Omental fat pad (tissue), 4 donors: ENCODE measurements at places on chromosomes 2 and 18.

DNA sequence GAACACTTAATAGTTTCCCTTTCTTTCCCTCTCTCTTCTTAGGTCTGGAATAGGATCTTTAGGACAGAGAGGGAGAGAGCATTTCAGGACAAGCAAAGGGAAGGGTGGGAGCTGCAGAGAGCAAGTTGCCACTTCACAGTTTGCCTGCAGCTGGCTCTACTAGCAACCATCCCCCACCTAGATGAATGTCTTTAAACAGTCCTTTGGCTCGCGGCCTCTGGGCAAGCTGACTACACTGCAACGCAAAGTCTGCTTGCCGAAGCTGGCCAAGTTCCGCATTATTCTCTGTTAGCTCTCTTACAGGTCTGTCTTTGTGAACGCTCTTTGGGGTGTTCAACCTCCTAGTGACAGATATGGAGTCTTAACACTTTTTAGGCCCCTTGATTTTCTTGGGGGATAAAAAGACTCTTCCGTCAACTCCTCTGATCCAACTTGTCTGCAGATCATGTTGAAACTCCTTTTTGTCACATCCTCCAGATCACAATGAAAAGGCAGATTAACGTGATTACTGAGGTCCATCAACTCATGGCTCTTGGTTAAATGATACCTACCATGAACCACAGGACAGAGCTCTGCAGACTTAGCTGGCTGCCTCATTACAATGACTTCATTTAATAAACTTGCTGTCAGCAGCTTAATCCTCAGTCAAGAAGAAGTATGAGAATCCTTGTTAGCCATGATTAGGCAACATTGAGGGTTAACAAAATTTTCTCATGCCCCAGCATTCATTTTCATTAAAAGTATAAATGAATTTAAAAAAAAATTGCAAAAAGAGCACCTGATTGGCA is 74.6 kb downstream of the SLC4A3 start:
- no peak for DNase-seq

DNA sequence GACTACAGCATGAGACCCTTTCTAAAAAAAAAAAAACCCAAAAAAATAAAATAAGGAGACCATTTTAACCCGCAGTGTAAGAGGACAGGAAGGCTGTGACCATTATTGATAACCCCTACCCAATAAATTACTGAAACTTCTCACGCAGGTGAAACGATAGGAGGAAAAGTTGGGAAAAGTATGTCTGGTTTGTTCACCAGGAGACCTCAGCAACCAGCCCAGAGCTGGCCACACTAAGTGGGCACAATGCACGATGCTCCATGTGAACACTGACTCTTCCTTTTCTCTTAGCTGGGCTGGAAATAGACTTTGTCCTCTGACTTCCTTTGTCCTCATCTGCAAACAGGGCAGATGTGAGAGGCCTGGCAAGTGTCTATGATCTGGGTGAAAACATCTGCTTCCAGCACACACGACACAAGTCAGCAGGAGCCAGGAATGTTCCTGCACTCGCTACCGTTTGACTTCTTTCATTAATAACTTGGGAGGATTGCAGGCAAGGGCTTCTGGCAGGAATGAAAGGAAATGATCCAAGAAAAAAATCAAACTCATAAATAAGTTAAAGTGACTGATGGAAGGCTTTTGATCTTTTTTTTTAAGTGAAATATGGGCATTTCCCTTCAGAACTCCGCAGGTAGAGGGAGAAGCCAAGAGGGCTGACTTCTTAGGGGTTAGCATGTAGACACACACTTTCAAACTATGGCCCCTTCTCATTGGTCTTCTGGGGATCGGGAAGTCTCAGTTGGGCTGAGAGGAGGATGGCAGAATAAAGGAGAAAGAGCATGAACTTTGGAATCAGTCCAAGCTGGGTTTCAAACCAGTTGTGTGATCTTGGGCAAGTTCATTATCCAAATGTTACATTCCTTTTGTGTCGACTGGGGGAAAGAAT is 137.4 kb upstream of the MYCN start:
- DNase-seq = no peak

- DNase-seq = no peak
These were observed 51.4 kb upstream of the SPAG16 start for GRCh38 chr2:213232649-213233437.

- no peak for DNase-seq
These were observed 29.4 kb downstream of the PSTPIP2 start for GRCh38 chr18:46042571-46043123.

DNA sequence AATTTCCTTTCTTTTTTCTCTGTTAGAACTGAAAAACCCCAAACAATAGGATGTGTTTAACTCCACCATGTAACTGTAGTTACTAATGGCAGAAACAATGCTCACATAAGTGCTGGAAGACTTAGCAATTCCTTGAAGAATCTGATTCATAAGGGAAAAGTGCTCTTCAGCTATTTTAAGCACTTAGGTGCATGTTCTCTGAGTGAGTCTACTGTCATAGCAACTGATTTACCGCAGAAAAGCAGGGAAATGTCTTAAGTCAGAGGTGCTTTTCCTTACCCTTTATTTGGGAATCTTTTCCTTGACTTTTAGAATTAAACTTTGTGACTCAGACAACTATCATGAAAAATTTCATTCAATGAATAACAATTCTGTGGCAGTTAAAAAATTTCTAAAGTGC is 65.4 kb upstream of the NABP1 start:
- no peak for DNase-seq

GRCh38 chr2:216286616-216287231 is 85.6 kb downstream of the MARCHF4 start:
- DNase-seq = no peak
